Type B pancreatic cell (in vitro differentiated cells): ENCODE measurements at places on chromosomes 2 and 18. TPM values are rescaled to one million over a fixed set of nuclear protein-coding genes. Genes with fewer than 3 reads are reported as not detected.

DNA sequence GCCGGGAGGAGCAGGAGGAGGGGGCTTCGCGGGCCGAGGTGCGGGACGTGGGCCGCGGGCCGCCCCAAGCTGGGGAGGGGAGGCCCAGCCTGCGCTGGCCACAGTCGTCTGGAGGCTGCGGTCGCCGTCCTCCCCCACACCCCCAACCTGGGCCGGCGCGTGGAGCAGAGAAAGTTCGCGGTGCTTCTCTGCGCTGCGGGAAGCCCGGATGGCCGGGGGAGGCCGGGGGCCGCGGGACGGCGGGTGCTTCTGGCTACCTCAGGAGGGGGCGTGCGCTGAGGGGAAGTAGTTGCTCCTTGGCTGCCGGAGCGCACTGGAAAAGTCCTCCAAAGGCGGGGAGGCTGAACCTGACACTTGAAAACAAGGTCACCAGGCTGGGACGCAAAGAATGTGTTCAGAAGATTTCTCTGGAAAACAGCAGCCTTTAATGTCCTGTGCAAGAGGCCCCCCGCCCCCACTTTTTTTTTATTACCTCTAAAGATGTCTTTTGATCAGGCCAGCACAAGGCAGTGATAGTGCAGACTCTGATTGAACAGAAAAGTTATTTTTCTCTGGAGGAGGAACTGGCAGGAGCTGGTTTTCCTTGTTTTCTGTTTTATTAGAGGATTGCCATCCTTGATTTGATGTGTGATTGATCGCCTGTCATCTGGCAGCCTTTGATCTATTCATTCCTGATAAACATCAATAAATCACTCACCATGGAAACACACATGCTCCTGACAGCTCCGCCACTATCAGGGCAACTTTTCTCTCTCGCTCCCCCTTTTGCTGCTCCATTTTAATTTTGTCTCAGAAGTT lies 1.6 kb downstream of the TSHZ1 start:
- H3K4me1 ChIP-seq = peaks cover 43% of the 10 kb centered on the region
- DNase-seq = peak; percentile 78
- peak overlapping the region; percentile 89 for H3K4me3 ChIP-seq
- peaks cover 27% of the 10 kb centered on the region for H3K36me3 ChIP-seq
- H3K27me3 ChIP-seq = peaks cover 28% of the 10 kb centered on the region

- no peak overlapping the region for H3K4me3 ChIP-seq
- no peak overlapping the region for H3K27ac ChIP-seq
- no peaks in the 10 kb centered on the region for H3K27me3 ChIP-seq
- no peak for DNase-seq
- peaks cover 34% of the 10 kb centered on the region for H3K4me1 ChIP-seq
Observed at GRCh38 chr2:168633895-168634294, 168.5 kb upstream of the NOSTRIN start.

GRCh38 chr2:72991980-72992733 lies 74.8 kb downstream of the EMX1 start:
- H3K36me3 ChIP-seq = peaks cover 6% of the 10 kb centered on the region
- DNase-seq = peak; percentile 48
- no peak overlapping the region for H3K4me3 ChIP-seq
- no peak overlapping the region for H3K27ac ChIP-seq
- peaks cover 14% of the 10 kb centered on the region for H3K4me1 ChIP-seq

DNA sequence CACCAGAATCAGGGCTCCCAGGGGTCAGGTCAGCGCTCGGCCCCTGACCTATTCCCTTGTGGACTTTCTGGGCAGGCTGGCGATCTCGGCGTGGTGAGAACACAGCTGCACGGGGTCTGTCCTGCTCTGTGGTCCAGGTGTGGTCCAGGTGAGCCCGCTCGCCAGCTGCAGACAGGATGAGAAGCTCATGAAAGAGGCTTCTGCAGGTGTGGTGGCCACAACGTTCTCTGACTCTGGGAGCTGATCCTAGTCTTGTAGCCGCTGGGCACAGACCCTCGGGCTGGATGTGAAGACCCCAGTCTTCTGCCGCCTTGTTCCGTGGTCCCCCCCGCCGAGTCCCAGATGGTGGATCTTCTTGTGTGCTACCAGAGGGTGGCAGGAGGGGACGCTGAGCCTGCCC lies 129.7 kb downstream of the RTP5 start:
- H3K27ac ChIP-seq = no peak overlapping the region
- H3K4me3 ChIP-seq = no peak overlapping the region
- no peak for DNase-seq
- peaks cover 4% of the 10 kb centered on the region for H3K27me3 ChIP-seq

- DNase-seq = no peak
- H3K4me3 ChIP-seq = no peak overlapping the region
- no peaks in the 10 kb centered on the region for H3K36me3 ChIP-seq
Observed at GRCh38 chr2:199433204-199433832, 24.4 kb downstream of the SATB2 start.

- peaks cover 10% of the 10 kb centered on the region for H3K4me1 ChIP-seq
- no peaks in the 10 kb centered on the region for H3K36me3 ChIP-seq
- no peaks in the 10 kb centered on the region for H3K27me3 ChIP-seq
- no peak for DNase-seq
- no peak overlapping the region for H3K27ac ChIP-seq
- no peak overlapping the region for H3K4me3 ChIP-seq
Observed at GRCh38 chr2:199100326-199101110, 357.2 kb downstream of the SATB2 start.

DNA sequence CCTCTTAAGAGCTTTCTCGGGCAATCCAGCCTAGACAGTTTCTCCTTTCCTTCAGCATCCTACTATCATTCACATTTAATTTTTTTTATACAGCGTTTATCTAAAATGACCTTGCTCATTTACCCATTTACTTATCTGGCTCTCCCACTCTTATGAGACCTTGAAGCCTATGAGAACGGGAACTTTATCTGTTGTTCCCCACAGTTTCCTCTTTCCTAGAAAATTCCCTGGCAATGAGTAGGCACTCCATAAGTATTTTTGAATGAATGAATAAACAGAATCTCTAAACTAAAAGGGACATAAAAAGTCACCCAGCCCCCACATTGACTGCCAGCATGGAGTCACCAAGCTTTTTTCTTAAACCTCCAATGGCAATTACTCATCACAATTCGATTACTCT lies 353.2 kb downstream of the METTL4 start:
- H3K27me3 ChIP-seq = no peaks in the 10 kb centered on the region
- no peaks in the 10 kb centered on the region for H3K36me3 ChIP-seq
- H3K4me3 ChIP-seq = no peak overlapping the region
- no peaks in the 10 kb centered on the region for H3K4me1 ChIP-seq
- no peak for DNase-seq

DNA sequence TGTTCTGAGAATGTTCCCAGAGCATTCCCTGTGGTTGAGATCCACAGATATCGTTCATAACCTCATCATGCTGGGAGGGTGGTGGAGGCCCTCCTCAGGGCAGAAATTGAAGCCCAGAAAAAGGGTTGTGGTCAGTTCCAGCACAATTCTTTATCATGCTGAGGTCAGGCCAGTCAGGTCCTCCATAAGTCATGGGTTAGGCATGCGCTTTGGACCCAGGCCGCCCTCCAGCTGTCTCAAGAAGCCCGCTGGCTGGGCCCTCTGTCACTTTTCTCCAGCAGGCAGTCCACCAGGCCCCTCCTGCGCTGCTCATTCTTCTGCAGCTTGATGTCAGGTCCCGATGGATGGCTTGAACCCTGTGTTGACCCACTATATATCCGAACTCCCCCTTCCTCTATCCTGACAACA lies 151.1 kb upstream of the NT5C1B start:
- H3K27me3 ChIP-seq = peaks cover 15% of the 10 kb centered on the region
- no peak overlapping the region for H3K27ac ChIP-seq
- peaks cover 19% of the 10 kb centered on the region for H3K4me1 ChIP-seq
- H3K36me3 ChIP-seq = peaks cover 5% of the 10 kb centered on the region

- no peaks in the 10 kb centered on the region for H3K27me3 ChIP-seq
- no peak overlapping the region for H3K27ac ChIP-seq
- no peak for DNase-seq
- H3K36me3 ChIP-seq = no peaks in the 10 kb centered on the region
- H3K4me1 ChIP-seq = no peaks in the 10 kb centered on the region
Observed at GRCh38 chr18:2508678-2509077, 62.6 kb downstream of the METTL4 start.

GRCh38 chr2:59701271-59701994 lies 852.0 kb downstream of the BCL11A start:
- DNase-seq = no peak
- H3K27me3 ChIP-seq = no peaks in the 10 kb centered on the region
- no peaks in the 10 kb centered on the region for H3K4me1 ChIP-seq

DNA sequence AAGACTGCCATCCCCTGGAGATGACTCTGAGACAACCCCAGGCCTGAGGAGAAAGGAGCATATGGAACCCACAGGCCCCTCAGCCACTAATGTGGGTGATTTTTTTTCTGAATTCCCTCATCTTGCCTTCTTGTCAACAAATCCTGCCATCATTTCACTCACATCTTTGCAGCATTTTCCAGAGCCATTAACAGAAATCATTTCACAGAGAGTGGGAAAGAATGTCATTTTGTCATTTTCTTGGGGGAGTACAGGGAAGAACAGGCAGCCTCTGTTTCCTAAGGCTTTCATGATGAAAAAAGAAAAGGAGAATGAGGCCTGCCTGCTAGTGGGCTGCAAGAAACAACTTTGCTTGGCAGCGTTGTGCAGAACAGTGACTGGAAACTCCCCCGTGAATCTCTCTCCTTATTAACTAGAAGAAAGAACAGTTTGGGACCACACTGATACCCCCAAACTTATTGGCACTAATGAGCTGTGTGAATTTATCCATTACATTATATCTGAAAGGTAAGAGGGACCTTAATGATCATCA lies 1464.6 kb upstream of the CELF4 start:
- H3K4me1 ChIP-seq = no peaks in the 10 kb centered on the region
- no peak overlapping the region for H3K4me3 ChIP-seq
- H3K27ac ChIP-seq = no peak overlapping the region

DNA sequence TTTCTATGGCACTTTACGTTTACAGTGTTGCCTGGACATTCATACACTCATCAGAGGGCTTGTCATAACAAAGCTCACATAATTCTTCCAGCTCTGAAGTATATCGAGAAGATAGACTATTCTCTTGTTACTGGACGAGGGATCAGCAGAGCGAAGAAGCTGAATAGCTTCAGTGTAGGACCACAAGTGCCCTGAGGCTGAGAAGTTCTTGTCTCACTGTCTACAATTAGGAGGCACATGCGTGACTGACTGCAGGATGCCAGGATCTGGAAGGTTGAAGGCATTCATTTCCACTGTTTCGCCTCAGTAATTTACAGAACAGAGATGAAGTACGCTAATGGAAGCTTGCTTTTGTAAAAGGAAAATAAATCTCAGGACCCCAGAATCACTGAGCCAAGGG lies 9.6 kb downstream of the SH3YL1 start:
- H3K27ac ChIP-seq = peak overlapping the region; percentile 32
- H3K36me3 ChIP-seq = peaks cover 30% of the 10 kb centered on the region
- no peak for DNase-seq
- no peaks in the 10 kb centered on the region for H3K27me3 ChIP-seq

DNA sequence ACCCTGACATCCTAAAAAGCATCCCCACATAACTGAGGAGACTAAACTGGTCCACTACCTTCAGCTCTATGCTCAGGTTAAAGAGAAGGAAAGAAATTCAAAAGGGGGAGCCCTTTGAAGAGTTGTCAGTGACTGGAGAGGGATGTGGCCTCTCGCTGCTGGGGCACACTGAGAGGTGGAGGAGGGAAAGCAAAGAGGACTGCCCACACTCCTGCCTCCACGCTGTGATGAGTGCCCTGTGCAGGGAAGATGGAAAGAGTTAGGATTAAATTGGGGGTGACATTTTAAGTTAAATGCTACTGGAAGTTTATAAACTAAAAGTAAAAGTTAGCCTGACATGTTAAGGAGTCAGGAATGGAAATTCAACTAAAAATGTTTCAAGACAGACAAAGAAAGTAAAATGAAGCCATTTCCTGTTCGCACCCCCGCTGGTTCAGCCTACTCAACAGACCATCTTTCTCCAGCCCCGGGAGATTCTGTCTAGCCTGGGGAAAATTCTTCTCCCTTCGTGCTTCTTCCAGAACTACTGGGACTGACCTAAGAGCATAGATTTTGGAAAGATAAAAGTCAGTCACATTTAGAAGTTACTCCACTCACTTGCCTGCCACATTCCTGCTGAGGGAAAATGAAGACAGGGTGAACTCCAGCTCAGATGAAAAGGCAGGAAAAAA lies 17.8 kb upstream of the INO80C start:
- H3K27ac ChIP-seq = peak overlapping the region; percentile 1
- DNase-seq = no peak
- no peak overlapping the region for H3K4me3 ChIP-seq
- peaks cover 29% of the 10 kb centered on the region for H3K4me1 ChIP-seq
- no peaks in the 10 kb centered on the region for H3K27me3 ChIP-seq

GRCh38 chr2:113861740-113862139 lies 28.1 kb upstream of the ACTR3 start:
- no peaks in the 10 kb centered on the region for H3K4me1 ChIP-seq
- no peak for DNase-seq

GRCh38 chr2:126661702-126662500 lies 5.9 kb downstream of the GYPC start:
- H3K36me3 ChIP-seq = peaks cover 4% of the 10 kb centered on the region
- no peak overlapping the region for H3K4me3 ChIP-seq

GRCh38 chr2:104431701-104432121 lies 422.2 kb upstream of the POU3F3 start:
- H3K36me3 ChIP-seq = no peaks in the 10 kb centered on the region
- no peak overlapping the region for H3K27ac ChIP-seq
- DNase-seq = no peak
- no peak overlapping the region for H3K4me3 ChIP-seq
- H3K4me1 ChIP-seq = peaks cover 5% of the 10 kb centered on the region

DNA sequence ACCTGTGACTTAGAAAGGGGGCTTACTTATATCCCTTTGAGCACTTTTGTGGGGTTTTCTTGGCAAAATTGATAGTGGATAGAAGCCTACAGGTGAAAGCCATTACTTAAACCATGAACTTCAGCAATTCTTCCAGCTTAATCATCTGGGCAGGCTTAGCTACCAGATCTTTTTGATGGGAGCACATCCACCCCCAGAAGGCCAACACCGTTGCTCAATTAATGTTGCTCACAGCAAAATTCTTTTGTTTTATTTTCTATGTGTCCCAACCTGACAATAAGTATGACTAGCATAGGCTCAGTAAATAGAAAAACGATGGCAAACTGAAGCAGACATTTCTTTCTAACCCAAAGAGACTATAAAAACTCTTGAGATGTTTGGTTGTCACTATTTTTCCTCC lies 269.4 kb upstream of the TCF4 start:
- H3K36me3 ChIP-seq = no peaks in the 10 kb centered on the region
- H3K27me3 ChIP-seq = no peaks in the 10 kb centered on the region
- no peak overlapping the region for H3K4me3 ChIP-seq
- H3K4me1 ChIP-seq = peaks cover 12% of the 10 kb centered on the region
- no peak overlapping the region for H3K27ac ChIP-seq

Gene GBX2
- total RNA-seq = 0.50 and 2.1 TPM in 2 replicates

Gene CCDC148
- total RNA-seq = 0.69 and 3.1 TPM in 2 replicates

Gene LRRC30
- not detected in 2 replicates for total RNA-seq

Gene EN1
- total RNA-seq = 0.57 and 2.7 TPM in 2 replicates

Gene EFEMP1
- 92.5 and 344 TPM in 2 replicates for total RNA-seq

Gene RFTN2
- total RNA-seq = 0.07 and 14.9 TPM in 2 replicates

Gene KLHL30
- 0.07 TPM in 1 of 2 replicates, not detected in the other for total RNA-seq

Gene WDR75
- 34.3 and 49.8 TPM in 2 replicates for total RNA-seq

Gene RAB17
- total RNA-seq = 18.4 and 21.6 TPM in 2 replicates
